ENCODE measurements at places on chromosomes 1 and 21.

DNA sequence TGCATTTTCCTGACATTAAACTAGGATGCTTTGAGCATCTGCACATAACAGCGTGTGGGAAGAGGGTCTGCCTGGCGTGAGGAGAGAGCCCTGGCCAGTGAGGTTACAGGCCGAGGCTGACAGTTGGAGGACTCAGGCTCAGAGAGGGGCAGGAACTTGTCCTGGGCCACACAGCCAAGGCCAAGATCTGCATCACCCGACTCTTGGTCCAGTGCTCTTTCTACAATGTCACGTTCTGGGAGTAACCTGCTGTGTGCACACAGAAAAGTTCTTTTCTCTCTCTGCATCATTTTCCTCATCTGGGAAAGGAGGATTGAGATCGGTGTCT lies 42.8 kb upstream of the RUNX3 start:
- no peak for DNase-seq

- no peak for DNase-seq
Observed at GRCh38 chr1:56434025-56434424, 145.3 kb downstream of the PLPP3 start.

- peak; percentile 2 for DNase-seq
Observed at GRCh38 chr1:215793180-215793579, 226.1 kb downstream of the KCTD3 start.

DNA sequence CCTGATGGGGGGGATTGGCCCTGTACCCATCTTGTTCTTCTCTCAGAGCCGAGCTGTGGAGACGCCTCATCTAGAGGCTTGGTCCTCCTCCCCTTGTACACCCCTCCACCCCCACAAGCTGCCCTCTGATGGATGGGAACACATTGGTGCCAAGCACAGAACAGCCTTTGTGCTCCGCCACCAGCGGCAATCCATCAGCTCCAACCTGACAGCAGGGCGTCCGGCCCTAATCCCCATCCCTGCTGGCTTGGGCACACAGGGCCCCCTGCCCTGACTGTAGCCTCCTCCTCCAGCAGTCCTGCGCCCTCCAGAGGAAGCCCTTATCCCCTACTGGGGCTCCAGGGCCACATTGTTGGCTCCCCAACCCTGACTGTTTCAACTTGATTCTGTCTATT lies 3.8 kb upstream of the MYOG start:
- no peak for DNase-seq

GRCh38 chr1:55204997-55205396 lies 10.2 kb downstream of the USP24 start:
- DNase-seq: no peak

DNA sequence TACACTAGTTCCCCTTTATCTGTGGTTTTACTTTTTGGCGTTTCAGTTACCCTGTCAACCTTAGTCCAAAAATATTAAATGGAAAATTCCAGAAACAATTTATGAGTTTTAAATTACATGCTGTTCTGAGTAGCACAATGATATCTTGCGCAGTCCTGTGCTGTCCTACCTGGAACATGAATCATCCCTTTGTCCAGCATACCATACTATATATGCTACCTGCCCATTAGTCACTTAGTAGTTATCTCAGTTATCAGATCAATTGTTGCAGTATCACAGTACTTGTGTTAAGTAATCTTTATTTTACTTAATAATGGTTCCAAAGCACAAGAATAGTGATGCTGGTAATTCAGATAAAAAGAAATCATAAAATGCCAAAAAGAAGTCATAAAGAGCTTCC lies 52.7 kb downstream of the AGBL4 start:
- DNase-seq: no peak

GRCh38 chr1:161486806-161487741 lies 18.2 kb upstream of the FCGR2A start:
- DNase-seq: peak; percentile 62

DNA sequence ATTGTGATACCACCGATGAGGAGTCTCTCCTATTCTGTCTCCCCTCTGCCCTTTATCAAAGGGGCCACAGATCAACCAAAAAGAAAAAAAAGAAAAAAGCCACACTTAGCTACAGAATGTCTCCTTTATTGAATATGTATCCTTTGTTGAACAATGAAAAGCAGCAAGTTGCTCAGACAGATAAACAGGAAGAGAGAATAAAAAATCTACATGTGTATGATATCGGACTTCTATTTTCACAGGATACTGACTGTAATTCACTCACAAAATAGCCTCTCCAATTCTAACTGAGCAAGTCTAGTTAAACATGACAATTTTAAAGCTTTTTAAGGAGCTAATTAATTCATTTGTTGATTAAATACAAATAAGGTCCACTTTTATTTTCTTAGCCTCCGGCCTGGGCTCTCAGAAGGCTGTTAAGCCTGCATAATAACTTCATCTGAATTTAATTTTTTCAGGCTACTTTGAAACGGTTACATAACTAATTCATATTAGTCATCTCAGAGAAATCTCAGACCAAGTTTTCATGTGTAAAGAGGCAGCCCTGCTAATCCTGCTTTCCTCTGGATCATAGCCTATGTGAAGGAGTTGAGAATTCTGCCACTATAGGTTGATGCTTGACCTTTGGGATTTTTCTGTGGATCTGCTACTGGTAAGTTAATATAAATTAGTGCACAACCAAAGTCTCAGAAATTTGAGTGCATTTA lies 304.1 kb upstream of the NR5A2 start:
- no peak for DNase-seq

GRCh38 chr1:236515443-236515958 lies 8.3 kb upstream of the LGALS8 start:
- no peak for DNase-seq

DNA sequence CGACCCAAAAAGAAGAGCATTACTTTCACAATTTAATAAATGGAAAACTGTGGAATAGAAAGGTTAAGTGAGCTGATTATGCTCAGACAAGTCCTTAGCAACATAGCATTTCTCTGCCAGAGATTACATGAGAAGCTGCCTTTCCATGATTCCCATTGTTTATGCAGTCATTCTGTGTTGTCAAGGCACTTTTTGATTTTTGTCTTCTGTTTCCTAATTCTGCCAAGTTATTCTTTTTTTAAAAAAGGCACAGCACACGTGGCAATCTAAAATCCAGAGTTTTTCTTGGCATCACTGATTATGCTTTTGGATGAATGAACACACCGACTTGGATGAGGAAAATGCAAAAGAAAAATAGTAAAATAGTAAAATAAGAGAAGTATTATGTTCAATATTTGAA lies 185.0 kb downstream of the RGS7 start:
- no peak for DNase-seq

DNA sequence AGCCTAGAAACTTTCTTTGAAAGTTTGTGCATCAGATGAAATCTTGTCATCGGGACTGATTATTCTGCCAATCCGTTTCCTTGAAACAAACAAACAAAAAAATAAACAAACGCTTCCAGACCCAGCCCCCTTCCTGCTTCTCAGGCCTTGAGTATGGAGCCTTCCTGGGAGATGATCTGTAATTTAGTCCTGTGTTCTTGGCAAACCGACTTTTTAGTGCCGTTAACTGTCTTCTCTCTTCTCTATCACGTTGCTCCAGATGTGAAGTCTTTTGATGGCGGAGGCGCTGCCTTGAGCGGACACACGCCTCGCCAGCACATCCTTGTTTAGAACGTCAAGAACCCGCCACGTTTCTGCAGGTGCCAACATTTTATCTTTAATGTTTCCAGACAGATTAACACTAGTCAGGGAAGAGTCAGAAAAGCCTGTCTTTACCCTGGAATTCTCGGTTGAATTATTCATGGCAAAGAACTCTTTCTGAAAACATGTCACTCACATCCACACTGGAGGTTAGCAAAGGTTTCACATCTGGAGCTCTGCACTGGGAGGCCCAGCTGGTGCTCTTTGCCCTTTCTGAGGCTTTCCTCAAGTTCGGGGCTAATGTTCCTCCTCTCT lies 265.7 kb upstream of the C1orf174 start:
- no peak for DNase-seq

GRCh38 chr1:36653850-36654249 lies 171.1 kb upstream of the CSF3R start:
- no peak for DNase-seq

GRCh38 chr1:214328770-214329469 lies 48.0 kb downstream of the SMYD2 start:
- peak; percentile 85 for DNase-seq

DNA sequence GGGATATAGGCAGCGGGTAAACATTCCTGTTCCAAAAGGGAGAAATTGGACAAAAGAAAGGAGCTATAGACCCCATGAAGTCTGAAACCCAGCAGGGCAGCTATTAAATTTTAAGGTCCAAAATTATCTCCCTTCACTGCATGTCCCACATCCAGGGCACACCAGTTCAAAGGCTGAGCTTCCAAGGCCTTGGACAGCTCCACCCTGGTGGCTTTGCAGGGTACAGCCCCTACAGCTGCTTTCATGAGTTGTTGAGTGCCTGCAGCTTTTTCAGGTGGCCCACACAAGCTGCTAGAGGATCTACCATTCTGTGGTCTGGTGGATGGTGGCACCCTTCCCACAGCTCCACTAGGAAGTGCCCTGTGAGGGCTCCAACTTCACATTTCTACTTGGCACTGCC lies 662.5 kb upstream of the PKN2 start:
- DNase-seq: no peak

DNA sequence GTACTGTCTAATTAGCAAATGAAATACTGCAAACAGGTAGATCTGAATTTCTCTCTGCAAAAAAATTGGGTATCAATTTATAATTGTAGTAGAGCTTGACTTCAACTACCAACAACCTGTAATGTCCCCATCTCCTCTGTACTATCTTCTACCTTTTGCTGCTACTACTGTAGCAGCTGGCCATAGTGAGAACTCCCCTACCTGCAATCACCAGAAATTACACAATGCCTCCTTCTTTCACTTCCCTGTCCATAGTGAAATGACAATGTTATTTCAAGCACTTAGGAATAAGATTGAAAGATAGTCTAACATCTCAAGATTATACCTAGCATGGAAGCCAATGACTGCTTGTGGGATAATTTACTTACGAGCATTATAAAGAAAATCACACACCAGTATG lies 100.4 kb downstream of the ACBD6 start:
- DNase-seq: no peak

DNA sequence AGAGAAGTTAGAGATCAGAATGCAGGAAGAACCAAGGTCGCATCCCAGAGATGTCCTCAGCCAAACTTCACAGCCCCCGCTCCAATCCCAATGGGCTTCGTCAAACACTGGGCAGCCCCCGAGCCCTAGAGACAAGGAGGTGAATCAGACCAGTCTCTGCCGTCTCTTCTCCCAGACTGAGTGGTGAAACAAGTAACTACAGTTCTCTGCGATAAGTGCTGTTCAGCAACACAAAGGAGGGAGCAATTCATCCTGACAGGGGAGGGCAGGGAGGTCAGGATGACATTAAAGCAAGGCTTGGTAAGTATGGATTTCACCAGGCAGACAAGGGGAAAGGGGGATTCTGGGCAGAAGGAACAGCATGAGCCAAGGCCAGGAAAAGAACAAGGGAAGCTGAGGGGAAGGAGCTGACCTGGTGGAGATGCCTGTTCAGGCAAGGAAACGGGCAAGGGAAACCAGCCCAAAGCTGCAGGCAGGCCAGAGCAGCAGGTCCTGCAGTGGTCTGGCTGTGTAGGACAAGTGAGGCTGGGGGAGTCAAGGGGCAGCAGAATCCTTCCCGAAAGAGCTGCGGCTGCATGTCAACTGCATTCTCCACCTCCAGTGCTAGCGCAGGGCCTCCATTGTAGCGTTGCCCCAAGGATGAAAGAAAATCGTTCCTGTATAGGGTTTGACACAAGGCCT lies 13.6 kb upstream of the ERI3 start:
- no peak for DNase-seq

GRCh38 chr1:157517016-157517415 lies 35.3 kb downstream of the FCRL5 start:
- DNase-seq: no peak

DNA sequence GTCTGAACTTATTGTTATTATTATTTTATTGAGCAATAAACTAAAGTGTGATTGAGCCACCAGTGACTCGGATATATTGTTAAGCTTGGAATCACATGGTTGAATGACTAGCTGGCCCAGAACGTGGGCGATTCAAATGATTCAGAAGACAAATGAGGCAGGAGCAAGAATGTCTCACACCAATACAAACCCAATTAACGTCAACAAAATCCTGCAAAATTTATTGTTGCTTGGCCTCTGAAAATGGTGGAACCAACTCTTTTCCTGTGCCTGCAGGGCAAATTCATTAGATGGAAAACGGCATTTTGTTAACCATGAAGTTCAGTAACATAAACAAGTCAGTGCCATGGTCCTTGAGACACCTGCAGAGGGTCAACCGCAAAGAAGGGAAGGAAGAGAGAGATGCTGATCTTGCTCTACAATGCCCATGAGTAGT lies 482.0 kb downstream of the SETD4 start:
- DNase-seq: peak; percentile 63

DNA sequence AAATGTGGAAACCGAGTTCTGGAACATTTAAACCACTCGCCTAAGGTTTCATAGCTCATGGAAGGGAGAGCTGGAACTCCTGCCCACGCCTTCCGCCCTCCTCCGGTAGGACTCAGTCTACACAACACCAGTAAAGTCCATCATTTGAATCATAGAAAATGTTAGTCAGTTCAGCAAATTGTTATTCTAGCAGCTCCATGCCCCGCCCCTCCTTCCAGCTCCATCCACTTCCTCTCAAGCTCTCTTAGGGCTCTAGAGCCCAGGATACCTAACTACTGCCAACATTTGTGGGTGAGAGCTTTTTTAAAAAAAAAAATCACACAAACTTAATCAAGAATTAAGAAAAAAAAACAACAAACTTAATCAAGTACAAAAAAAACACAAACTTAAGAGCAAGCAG lies 121.8 kb downstream of the TBX15 start:
- DNase-seq: no peak

DNA sequence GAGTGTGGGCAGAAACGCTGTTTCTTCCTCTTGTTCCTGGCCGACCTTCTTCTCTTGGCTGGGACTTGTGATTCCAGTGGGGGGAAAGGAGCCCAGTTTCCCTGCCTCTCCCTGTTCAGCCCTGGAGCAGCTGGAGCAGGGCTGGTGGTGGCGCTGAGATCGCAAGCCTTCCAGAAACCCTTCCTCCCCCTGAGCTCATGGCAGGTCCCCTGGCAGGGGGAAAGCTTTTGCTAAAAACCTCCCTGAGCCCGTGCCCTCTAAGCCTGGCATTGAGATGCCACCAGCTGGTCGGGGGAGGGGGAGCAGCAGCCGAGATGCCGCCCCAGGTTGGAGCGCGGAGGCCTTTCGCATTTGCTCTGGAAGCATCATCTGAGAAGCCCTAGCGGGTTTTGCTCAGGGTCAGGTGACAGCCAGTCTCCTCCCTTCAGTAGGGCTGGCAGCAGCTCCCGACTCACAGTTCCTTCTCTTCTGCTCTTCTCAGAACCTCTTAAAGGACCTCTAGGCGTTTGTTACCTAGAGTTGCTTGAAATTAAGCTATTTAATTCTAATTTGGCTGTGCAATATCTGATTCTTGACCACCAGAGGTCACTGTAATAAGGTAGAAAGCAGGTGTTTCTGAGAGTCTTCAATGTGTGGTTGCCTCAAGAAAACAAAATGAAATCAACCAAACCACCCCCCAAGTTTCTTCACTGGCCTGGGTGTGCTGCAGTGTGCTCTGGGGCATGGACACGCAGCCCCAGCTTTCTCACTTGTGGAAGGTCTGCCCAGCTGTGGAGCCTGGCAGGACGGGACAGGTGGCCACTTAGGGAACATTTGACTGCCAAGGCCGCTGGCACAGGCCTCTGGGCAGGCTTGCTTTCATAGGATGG lies 257.3 kb downstream of the CAMTA1 start:
- DNase-seq: peak; percentile 56

- DNase-seq: no peak
Observed at GRCh38 chr21:46621457-46622182, 13.9 kb upstream of the PRMT2 start.

GRCh38 chr1:193525411-193525810 lies 339.0 kb upstream of the B3GALT2 start:
- DNase-seq: no peak

- no peak for DNase-seq
Observed at GRCh38 chr1:198986036-198986435, 347.2 kb downstream of the PTPRC start.

Data from kidney tubule cell (primary cell).